ENCODE measurements at places on chromosomes 12 and 14.
A peak's percentile ranks its signal among the peaks of the same experiment; 100 is the strongest.

DNA sequence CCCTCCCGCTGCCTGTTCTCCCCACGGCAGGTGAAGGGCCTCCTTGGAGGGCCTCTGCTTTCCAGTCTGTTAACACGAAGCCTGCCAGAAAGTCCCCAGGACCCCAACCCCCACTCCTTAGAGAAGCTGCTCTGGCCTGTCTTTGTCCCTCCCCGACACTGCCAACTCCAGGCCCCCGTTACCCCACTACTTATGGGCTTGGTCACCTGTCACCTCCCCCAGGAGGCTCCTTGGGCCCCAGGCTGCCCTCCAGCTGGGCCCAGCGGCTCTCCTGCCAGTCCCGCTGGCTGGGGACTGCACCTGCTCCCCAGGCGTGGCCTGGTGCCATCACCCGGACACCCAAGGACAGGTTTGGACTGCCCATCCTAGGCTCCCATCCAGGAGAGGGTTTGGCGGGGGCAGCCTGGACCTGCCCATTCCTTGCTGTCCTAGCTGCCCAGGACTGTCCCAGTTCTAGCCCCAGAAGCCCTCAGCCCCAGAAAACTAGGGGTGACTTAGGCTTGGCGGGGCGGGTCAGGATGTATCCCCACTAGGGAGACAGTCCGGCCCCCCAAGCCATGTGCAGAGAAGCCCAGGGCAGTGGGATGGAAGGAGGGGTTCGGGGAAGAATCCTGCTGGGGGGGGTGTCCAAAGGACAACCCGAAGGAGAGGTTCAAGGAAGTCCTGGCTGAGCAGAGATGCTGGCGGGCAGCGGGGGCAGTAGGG lies 155.7 kb upstream of the C14orf180 start:
- no peak for DNase-seq

DNA sequence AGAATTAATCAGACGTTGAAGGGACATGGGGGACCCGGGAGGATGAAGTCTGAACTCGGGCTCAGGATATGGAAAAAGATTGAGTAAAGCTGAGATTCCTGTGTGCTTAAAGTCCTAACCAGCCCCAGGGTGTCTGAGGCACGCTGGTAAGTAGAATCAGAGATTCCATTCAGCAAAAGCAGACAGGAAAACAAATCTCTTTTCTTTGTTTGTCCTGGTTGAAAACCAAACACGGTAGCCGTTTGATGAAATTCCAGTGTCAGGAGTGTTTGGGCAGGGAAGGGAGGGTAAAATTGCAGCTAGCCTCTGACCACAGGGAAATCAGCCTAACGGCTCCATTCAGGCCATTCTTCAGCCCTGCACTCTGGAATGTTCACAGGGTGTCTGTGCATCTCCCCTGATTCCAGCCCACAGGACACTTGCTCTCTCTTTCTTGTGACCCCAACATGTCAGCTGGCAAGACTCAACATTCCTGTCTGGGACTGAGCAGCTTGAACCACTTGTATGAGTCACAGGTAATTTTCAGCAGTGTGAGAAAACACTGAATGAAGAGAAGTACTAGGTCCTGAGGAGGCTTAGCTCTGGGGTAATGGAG lies 31.0 kb downstream of the NINJ2 start:
- DNase-seq: peak; percentile 87

- DNase-seq: no peak
These were observed 2.7 kb downstream of the ITGB7 start for GRCh38 chr12:53204351-53204750.

- DNase-seq: no peak
These were observed 32.9 kb downstream of the NIN start for GRCh38 chr14:50798048-50798421.

GRCh38 chr12:22202847-22203246 lies 131.7 kb downstream of the ST8SIA1 start:
- no peak for DNase-seq

DNA sequence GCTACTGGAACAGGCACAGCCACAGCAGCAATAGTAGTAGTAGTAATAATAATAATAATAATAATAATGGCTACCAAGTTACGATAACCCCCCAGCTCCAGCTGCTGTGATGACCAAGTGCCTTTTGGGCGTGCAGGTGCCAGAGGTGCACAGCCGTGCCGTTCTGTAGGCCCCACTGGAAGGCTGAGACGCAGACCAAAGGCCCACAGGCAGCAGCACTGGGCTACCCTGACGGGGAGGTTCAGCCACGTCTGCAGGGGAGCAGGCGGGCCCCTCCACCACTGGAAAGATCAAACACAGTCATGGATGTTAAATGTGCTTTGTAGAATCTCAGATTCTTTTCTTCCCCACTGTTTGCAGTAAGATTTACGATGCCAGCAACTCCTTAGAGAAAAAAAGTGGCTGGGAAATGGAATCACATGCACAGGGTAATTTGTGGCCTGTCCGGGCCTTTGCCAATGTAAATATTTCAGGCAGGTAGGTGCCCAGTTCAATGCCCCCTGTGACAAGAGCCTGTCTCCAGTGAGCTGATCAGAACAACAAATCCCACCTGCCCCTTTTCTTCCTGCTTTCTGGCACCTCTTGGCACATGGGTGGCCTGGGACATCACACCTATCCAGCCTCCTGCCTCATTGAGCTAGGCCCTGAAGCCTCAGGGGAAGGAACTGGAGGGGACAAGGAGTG lies 32.6 kb downstream of the CCDC85C start:
- DNase-seq: no peak

Data from smooth muscle cell of the brain vasculature (primary cell).